Myocyte (in vitro differentiated cells): ENCODE measurements at places on chromosomes 1 and 21. TPM values are rescaled to one million over a fixed set of nuclear protein-coding genes. Genes with fewer than 3 reads are reported as not detected.

GRCh38 chr1:52887483-52887882, 34.1 kb downstream of the ECHDC2 start:
- DNase-seq, result no peak

DNA sequence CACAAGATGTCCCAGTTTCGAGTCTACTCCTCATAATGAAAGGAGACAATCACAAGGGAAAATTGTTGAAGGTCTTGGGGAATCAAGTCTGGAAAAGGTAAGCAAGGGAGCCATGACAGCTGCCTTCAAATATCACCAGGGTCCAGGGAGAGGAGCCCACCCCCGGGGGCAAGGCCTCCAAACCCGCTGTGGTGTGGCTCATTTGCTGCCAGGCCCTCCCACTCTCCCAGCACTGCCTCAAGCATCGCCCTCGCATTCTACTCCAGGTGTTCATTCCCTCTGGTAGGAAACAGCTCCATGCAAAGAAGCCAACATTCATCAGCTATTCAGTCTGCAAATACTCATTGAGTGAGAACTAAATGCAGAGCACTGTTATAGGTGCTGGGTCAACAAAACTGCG, 8.6 kb downstream of the S100A9 start:
- no peak for DNase-seq

DNA sequence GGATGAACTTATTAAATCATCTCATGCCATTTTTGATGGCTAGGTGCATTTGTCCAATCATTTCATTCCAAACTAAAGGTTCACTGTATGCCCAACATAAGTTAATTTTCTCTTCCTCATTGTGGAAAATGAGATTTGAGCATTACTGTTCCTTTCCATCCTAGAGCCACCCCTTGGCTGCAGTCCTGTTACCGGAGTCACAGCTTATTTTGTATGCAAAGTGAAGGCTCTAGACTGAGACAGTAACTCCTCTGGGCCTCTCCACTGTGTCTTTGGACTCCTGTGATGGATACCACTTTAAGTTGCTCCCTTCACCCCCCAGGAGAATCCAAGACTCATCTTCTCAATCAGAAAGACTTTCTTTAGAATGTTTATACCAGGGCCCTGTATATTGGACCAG, 59.7 kb downstream of the FGGY start:
- no peak for DNase-seq

GRCh38 chr21:39125752-39126485, 57.3 kb downstream of the PSMG1 start:
- peak; percentile 77 for DNase-seq

- DNase-seq, result no peak
Measured at GRCh38 chr1:174696026-174696821, 248.5 kb downstream of the GPR52 start.

Gene ADGRB2
- total RNA-seq, result 15.8 and 20.2 TPM in 2 replicates

DNA sequence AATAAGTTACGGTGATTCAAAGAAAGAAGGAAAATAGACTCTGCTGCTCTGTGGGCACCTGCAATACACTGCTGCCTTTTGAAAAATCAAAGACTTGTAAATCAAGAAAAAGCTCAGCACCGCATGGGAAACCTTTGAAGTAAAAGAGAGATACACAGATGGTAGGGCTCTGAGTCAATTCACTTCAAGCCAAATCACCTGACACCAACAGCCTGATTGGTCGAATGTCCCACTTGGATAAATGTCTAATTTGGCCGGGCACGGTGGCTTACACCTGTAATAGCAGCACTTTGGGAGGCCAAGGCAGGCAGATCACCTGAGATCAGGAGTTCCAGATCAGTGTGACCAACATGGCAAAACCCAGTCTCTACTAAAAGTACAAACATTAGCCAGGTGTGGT, 19.2 kb upstream of the RCAN3 start:
- no peak for DNase-seq

DNA sequence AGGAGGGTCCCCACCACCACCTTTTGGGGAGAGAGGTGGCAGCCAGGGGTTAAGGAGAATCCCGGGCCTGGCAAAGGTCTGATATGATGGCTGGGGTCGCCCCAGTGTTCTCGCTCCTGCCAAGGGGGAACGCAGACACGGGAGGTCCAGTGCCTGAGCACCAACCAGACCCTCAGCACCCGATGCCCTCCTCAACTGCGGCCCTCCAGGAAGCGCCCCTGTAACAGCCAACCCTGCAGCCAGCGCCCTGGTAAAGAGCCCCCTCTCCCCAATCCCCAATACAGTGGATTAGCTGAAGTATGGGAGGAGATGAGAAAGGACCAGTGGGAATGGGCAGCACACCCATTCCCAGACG, 10.4 kb downstream of the ADAMTSL4 start:
- DNase-seq, result no peak

GRCh38 chr21:33069994-33070743, at the start of gene OLIG1:
Gene OLIG1 (plus strand): TSS chr21:33070141. CDS start chr21:33070247, 106 bp downstream.
- peak; percentile 57 for DNase-seq

- no peak for DNase-seq
Measured at GRCh38 chr1:236990052-236990445, 14.2 kb downstream of the MT1HL1 start.
